NCI-H187 (cell line): ENCODE measurements at places on chromosomes 4 and X.

- no peak for DNase-seq
Observed at GRCh38 chr4:40621229-40621591, 8.5 kb downstream of the RBM47 start.

- no peak for DNase-seq
Observed at GRCh38 chr4:141802333-141802732, 165.9 kb downstream of the IL15 start.

DNA sequence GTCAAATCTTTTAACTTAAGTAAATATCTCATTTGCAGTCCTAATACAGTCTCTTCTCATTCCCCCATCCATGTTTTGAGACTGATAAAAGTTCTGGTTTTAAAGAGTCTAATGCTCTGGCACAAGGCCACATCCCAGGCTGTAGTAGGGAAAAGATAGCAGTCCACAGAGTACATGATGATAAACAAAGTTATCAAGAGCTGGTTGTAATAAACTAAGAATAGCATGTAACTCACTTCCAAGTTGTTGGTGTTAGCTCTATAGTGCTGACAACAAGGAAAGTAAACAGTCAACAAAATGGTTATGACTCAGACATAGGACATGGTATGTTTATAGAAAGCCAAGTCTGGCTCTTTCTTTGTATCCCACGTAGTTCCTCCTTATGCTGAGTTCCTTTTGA lies 21.8 kb upstream of the AREG start:
- DNase-seq, result no peak

GRCh38 chrX:39609941-39610340 lies 487.8 kb downstream of the BCOR start:
- no peak for DNase-seq

DNA sequence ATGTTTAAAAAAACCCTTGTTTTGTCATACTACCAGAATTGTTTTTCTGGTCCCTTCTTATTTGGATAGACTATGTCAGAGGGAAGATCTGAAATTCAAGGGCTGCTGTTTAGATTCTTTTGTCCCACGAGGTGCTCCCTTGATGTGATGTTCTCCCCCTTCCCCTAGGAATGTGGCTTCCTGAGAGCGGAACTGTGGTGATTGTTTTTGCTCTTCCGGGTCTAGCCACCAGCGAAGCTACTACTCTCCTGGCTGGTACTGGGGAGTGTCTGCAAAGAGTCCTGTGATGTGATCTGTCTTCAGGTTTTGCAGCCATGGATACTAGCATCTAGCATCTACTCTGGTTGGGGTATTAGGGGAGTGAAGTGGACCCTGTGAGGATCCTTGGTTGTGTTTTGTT lies 271.1 kb downstream of the DCAF12L2 start:
- DNase-seq, result no peak

DNA sequence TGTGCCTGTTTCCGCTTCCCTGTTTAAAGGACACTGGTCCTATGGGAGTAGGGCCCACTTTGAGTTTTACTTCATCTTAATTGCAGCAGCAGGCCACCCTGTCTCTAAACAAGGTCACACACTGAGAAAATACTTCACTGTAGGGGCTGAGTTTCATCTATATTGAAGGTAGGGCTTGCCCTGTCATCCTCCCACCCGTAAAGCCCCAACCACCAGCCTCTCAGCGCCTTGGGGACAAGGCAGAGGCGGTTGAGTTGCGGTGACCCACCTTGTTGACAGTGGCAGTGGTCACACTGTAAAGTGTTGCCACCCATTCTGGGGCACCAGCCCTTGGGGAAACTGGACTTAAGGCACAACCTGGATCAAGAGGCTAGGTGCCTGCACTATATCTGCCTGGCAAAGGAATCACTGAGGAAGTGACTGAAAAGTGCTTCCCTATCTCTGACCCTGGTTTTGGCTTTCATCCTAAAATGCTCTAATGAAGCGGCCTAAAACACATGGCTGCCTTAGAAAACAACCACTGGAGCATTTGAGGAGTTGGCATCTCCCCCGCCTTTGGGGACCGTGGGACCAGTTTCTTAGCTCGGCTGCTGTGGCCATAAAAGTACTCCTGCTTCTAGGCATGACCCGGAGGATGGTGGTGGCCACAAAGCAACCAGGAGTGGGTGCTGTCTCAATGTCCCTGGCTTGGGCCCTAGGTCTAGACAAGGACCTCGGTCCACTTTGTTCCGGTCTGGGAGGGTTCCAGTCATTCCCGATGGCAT lies 7.8 kb upstream of the WDR1 start:
- no peak for DNase-seq

- no peak for DNase-seq
Observed at GRCh38 chr4:78606530-78607095, 55.0 kb downstream of the ANXA3 start.

DNA sequence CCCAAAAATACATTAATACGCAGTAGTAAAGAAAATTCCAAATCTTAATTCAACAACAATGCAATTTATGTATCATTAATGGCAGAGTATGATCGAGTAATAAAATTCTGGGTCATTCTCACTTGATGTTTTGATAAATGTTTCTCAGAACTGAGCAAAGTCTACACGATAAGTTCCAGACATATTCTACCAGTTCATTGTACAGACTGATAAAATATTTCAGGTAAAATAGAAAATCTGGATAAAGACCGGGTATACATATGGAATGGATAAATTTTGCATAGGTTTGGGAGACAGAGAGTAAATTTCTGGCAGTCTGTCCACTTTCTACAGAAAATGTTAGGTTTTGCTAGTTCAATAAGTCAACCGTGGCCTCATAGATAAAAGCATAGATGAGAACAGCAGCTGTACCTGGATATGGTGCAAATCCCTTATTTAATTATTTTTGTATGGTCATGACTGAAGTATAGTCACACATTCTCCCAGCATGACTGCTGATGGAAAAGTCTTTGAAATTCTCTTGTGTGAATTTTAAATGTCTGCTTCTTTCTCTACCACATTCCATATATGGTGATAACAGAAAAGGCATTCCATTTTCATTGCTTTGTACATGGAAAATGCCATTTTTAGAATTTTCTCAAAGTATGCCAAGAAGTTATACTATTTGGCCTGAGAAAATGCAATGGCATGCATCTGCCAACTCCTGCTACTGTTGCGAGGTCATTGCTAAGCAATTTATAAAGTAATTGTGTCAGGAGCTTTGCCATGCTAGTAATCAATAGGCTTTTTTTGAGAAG lies 301.9 kb upstream of the ARSJ start:
- no peak for DNase-seq

- DNase-seq, result no peak
Observed at GRCh38 chrX:10811111-10811510, 190.7 kb upstream of the MID1 start.

GRCh38 chr4:181650033-181650825 lies 593.0 kb upstream of the TENM3 start:
- DNase-seq, result no peak

GRCh38 chr4:20026456-20026855 lies 225.2 kb upstream of the SLIT2 start:
- no peak for DNase-seq

GRCh38 chrX:45031830-45032378 lies 158.9 kb downstream of the KDM6A start:
- no peak for DNase-seq

DNA sequence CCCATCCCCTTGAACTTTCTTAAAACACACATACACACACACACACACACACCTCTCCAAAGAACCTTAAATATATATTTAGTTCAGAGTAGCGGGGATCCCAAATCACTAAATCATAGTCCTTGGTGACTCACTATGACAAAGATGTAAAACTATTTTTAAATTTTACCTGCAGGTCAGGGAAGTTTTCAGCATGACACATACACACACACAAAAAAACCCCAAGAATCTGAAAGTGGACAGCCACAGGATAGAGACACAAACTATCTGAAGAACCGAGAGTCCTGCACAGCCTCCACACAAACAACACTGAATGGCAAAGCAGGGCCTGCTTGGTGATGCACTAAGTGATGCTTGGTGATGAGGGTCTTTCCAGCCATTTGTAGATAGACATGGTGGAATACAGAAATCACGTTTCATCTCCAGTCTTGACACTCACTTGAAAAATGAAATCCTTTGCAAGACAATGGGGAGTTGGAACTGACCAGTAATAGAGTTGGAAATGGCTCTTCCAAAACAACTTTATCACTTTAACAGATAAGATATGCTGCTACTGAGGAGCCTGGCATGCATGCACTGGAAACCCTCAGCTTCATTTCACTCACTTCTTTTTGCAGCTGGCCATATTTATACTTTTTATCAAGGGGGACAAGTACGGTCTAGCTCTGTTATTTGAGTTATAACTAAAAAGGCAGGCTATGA lies 307.3 kb downstream of the RAPGEF2 start:
- no peak for DNase-seq

DNA sequence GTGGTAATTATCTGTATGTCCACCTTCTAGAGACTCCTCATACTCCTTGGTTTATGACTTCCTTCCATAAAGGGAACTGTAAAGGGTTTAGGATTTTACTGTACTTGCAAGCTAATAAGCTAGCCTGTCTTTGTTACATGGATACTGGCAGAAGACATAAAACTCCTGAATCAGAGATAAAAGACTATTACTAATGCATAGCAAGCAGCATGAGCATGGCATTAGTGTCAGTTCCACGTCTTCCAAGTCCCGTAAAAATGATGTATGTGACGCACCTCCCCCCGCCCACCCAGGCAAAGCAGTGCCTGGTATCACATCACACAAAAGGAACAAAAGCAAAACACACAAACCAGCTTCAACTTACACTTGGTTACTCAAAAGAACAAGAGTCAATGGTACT lies 71.0 kb downstream of the SLC10A6 start:
- DNase-seq, result peak; percentile 15

GRCh38 chrX:13607996-13608365 lies 38.6 kb downstream of the EGFL6 start:
- no peak for DNase-seq

- no peak for DNase-seq
Observed at GRCh38 chr4:74724979-74725378, 69.3 kb downstream of the BTC start.

GRCh38 chr4:40520533-40520932 lies 109.1 kb downstream of the RBM47 start:
- DNase-seq, result no peak

DNA sequence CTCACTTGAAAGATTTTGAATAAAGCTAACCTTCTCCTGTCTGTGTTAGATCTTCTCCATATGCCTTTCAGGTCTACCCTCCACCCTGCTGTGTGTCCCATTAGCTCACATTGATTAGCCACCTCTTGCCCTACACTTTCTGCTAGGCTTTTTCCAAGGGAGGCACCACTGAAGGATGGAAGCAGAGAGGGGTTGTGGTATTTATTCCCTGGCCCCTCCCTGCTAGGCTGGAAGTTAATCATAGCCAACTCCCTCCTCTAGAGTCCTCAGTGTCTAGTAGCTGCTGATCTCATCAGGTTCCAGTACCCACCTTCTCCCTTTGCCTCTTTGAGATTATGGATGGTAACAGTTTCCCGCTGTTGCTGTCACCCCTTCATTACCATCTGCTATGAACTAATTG lies 8.9 kb upstream of the SMIM43 start:
- no peak for DNase-seq

DNA sequence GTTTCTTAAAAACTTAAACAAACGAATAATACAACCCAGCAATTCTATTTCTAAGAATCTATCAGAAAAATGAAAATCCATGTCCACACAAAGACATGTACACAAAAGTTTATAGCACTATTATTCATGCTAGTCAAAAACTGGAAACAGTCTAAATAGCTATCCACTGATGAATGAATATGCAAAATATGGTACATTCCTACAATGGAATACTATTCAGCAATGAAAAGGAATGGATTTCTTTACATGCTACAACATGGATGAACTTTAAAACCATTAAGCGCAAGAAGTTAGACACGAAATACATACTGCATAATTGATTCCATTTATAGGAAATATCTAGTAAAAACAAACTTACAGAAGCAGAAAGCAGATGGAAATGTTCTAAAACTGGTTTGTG lies 43.3 kb downstream of the HELT start:
- no peak for DNase-seq

DNA sequence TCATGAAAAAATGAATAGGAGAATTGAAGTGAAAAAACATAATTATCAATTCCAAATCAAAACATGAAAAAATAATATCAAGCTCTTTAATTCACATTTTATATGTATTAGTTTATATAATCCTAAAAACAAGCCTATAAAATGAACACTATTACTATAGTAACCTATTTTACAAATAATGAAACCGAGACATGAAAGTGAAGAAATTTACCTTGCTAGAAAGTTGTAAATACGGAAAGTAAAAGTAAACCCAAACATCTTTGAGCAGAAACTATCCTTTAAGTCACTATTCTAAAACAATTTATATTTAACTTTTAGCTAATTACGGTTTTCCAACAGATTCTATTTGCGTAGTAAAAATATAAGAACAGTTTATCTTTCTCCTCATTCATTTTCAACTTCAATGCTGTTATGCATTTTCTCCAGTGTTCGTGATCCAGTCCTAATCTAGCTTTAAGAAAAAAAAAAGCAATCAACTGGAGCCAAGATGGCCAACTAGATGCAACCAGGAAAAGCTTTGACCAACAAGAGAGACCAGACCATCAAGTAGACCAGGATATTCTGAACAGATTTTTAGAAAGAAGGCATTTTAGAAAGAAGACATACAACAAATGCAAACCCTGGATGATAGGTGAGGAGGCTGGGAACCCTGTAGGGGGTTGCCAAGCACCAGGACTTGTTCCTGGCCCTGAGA lies 67.0 kb downstream of the DDX53 start:
- DNase-seq, result no peak

DNA sequence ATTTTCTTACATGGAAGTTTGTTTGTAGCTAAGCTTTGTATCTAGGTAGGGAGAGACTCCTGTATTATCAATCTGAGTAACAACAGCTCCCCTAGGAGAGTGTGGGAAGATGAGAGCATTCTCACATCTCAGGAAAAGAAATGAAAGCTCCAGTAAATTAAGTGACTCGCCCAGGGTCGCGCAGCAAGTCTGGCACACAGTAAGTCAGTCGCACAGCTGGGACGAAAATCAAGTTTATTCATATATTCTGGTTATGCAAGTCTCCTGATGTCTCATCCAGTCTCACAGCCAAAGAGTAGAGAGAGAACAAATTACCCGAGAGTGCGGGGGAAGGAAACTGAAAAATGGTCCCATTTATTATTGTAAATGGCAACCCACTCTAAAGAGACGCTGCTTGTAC lies 216.1 kb downstream of the STK32B start:
- no peak for DNase-seq

- DNase-seq, result no peak
Observed at GRCh38 chr4:81149976-81150375, 65.0 kb downstream of the PRKG2 start.

GRCh38 chr4:31408121-31408520 lies 688.0 kb downstream of the PCDH7 start:
- no peak for DNase-seq

GRCh38 chrX:39718981-39719380 lies 378.8 kb downstream of the BCOR start:
- DNase-seq, result no peak

- DNase-seq, result no peak
Observed at GRCh38 chr4:16626945-16627344, 271.5 kb downstream of the LDB2 start.

GRCh38 chr4:177182728-177183127 lies 126.9 kb upstream of the NEIL3 start:
- DNase-seq, result no peak

GRCh38 chr4:24024157-24024556 lies 134.3 kb upstream of the PPARGC1A start:
- no peak for DNase-seq
